ENCODE measurements at places on chromosomes 12 and 14. TPM values are rescaled to one million over a fixed set of nuclear protein-coding genes. Genes with fewer than 3 reads are reported as not detected.

HOXC5 gene
- polyA plus RNA-seq = not detected

NOVA1 gene
- polyA plus RNA-seq = not detected

OVCH1 gene
- polyA plus RNA-seq = not detected

POTEG gene
- not detected for polyA plus RNA-seq

ACSM4 gene
- not detected for polyA plus RNA-seq

PPFIA2 gene
- not detected for polyA plus RNA-seq

COX8C gene
- not detected for polyA plus RNA-seq

NAA25 gene
- 8.8 TPM for polyA plus RNA-seq

LYZ gene
- 56.8 TPM for polyA plus RNA-seq

ALKBH1 gene
- 11.4 TPM for polyA plus RNA-seq

KRT85 gene
- polyA plus RNA-seq = not detected

ZDHHC17 gene
- 13.6 TPM for polyA plus RNA-seq

PLCZ1 gene
- not detected for polyA plus RNA-seq

SLC25A21 gene
- polyA plus RNA-seq = not detected

TPPP2 gene
- not detected for polyA plus RNA-seq

ANO4 gene
- polyA plus RNA-seq = not detected

CRACR2A gene
- not detected for polyA plus RNA-seq

CMA1 gene
- polyA plus RNA-seq = not detected

SLC6A15 gene
- not detected for polyA plus RNA-seq

NRL gene
- polyA plus RNA-seq = 3.3 TPM

POLE2 gene
- polyA plus RNA-seq = 1.3 TPM

PDE6H gene
- polyA plus RNA-seq = not detected

DPPA3 gene
- not detected for polyA plus RNA-seq
